NT2/D1 (cell line): ENCODE measurements at places on chromosomes 5 and 9.

GRCh38 chr9:85943757-85944430, 2.9 kb downstream of the NAA35 start:
- no peak for DNase-seq

DNA sequence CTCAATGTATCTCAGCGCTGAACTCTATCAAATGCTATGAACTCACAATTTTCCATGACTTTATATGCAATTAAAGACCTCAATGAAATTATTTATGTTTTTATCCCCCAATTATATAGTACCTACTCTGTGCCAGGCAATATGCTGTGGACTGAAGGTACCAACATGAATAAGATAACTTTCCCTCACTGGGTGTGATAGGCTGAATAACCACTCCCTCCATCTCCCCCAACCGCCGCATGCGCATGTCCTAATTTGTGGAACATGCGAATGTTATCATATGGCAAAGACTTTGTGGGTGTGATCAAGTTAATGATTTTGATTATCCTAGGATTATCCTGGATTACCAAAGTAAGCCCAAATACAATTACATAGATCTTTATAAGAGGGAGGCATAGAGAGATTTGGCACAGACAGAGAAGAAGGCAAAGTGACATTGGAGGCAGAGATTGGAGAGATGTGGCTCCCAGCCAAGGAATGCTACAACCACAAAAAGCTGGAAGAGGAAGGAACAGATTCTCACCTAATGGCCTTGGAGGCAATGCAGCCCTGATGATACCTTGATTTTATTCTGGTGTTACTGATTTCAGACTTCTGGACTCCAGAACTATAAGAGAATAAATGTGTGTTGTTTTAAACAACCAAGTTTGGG, 149.1 kb upstream of the VCAN start:
- DNase-seq, result no peak

GRCh38 chr5:159061834-159062474, 37.8 kb downstream of the EBF1 start:
- no peak for DNase-seq

DNA sequence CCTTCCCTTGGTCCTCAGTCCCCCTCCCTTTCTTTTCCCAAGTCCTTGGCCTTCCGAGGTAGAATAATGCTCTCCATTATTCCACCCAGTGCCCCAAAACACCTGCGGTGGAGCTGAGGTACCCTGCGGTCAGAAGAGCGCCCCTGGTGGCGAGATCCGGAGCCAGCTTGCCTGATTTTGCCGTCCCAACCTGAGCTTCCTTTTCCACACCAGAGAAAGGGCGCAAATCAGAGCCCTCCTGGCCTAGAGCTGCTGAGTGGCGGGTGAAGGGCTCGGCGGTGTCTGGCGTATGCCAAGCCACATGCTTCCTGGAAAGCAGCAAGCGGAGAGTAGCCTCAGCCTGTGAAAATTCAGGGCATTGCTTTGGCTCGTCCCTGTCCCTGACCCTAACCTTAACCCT, 21.1 kb upstream of the CARTPT start:
- DNase-seq, result no peak

GRCh38 chr9:71955300-71955915, 44.0 kb downstream of the C9orf85 start:
- no peak for DNase-seq

GRCh38 chr5:131281133-131281867, 17.4 kb downstream of the CDC42SE2 start:
- no peak for DNase-seq

GRCh38 chr5:14108170-14108996, 34.8 kb upstream of the TRIO start:
- DNase-seq, result peak; percentile 38

GRCh38 chr5:1865948-1866347, 16.8 kb downstream of the IRX4 start:
- DNase-seq, result no peak

- no peak for DNase-seq
Measured at GRCh38 chr9:124018730-124019697, 7.4 kb downstream of the LHX2 start.

GRCh38 chr5:1930501-1930879, 47.8 kb upstream of the IRX4 start:
- DNase-seq, result no peak

DNA sequence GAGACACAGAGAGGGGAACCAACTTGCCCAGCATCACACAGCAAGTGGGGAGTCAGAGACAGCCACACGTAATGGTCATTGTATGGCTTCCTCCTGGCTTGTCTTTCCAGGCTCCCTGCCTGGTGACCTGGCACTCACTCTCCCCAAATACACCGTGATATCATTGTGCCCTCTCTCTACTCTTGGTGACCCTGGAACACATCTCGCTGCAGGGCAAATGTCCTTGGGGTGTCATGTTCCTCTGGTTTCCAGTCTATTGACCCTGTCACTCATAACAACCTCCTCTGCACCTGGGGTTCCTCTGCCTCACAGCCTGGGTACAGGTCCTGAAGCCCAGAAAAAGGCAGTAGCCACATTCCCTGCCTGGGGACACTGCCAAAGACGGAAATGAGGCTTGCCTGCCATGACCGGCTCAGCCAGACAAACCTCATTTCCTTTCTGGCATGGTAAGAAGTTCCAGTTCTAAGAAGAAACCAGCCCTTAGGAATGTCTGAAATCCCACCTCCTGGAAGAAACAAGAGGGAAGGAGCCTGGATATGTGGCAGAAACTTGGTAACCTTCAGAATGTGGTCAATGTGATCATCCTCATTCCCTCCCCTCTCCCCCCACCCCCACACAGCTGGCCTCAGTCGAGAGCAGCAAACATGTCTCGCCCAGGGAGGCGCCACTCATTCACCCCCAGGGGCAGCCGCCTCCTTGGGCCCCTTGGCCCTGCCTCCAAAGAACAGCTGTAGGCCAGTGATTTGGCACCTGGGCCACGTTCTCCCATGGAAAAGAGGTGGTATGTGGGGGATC, 30.6 kb upstream of the SMU1 start:
- DNase-seq, result no peak

- DNase-seq, result no peak
Measured at GRCh38 chr5:170644501-170644900, 139.0 kb upstream of the GABRP start.

- no peak for DNase-seq
Measured at GRCh38 chr9:84024041-84024575, 43.5 kb downstream of the RMI1 start.

GRCh38 chr5:79399046-79399445, 114.9 kb downstream of the HOMER1 start:
- DNase-seq, result no peak

DNA sequence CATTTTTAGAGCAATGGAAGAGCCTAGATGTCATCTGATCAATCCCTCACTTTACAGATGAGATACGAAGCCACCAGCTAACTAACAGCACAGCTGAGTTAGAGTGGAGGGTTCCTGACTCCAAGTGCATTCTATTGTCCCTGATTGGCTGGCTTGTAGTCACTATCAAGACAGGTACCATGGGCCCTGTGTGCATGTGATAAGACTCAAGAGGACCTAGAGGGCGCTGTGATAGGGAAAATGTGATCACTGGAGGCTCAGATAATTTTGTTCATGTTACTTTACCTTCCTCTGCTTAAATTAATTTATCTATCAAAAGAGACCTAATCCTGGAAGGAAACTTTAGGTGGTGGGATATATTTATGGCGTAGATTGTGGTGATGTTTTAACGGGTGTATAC, 19.5 kb upstream of the SNAPC3 start:
- DNase-seq, result peak; percentile 39

DNA sequence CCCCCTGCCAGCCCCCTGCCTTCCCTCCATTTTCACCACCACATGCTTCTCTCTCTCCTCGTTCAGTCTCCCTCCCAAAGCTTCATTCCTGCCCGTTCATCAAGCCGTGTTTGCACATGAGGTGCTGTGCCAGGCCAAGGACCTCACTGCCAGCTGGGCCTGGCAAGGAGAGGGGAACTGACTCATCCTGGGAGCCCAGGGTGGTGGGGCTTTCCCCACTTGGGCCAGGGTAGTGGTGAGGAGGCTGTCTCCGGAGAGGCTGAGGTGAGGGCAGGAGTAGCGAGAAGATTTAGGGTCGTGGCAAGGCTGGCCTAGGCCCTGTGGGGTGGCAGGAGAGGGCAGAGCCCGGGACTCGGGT, 30.4 kb upstream of the NOTCH1 start:
- no peak for DNase-seq

GRCh38 chr9:27090711-27091110, 18.3 kb upstream of the TEK start:
- no peak for DNase-seq

DNA sequence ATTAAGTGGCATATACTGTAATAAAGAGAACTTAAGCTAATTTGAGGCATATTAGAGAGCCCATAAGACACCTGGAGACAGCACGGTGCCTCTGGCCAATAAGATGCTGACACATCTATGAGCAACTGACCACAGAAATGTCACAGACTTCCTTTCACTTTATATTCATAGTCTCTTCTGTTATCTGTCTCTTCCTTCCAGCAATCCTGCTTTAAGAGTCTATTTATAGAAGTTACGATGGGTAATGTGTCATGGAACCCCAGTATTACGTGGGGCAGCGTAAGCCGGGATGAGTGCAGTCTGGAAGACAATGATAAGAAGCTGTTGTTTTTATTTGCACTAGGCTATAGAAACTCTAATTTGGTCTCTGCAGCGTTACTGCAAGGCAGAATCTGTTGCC, 136.8 kb downstream of the CFAP90 start:
- DNase-seq, result no peak

GRCh38 chr9:123002754-123003153, 30.7 kb upstream of the GPR21 start:
- no peak for DNase-seq

DNA sequence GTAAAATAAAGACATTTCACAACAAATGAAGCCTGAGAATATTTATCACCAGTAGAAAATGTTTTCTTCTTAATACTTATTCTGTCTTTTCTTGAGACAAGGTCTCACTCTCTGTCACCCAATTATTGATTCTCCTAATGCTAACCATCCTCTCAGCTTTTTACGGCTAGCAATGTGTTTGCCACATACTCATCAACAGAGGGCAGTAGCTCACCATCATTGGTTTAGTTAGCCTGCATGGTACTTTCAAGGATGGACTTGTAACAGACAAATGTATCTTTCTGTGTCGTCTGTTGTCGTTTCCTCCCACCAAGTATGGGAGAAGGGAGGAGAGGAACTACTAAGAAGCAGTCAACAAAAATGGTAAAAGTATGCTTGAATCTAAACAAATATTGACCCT, 5.9 kb upstream of the ACO1 start:
- DNase-seq, result peak; percentile 57

DNA sequence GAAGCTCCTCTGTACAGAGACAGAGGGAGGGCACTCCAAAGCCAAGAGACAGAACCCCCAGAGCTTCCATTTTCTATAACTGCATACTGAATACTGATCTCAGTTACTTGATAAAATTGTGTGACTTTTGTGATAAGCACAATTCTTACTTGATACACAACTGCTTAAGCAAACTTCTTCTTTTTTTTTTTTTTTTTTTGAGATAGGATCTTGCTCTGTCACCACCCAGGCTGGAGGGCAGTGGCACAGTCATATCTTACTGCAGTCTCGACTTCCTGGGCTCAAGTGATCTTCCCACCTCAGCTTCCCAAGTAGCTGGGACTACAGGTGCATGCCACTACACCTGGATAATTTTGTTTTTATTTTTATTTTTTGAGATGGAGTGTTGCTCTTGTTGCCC, 252.1 kb upstream of the ZNF608 start:
- no peak for DNase-seq

DNA sequence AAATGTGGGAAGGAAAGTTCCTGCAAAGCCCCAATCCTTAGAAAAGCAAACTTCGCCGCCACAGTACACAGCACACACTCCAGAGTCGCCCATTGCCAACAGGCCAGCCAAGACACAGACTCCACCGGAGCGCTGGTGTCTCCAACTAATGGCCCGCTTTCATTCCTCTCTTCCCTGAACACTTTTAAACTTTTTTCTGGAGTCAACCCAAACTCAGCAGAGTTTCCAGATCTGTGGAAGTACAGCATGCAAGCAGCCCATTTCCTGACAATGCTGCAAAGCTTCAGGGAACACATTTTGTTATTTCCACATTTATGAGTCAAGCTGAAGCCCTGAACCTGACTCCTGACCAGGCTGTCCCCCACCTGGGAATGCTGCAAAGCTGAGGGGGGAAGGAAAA, 351.9 kb downstream of the NFIB start:
- DNase-seq, result no peak

- DNase-seq, result no peak
Measured at GRCh38 chr5:168642019-168642418, 62.9 kb upstream of the PANK3 start.

- DNase-seq, result no peak
Measured at GRCh38 chr9:71937070-71937625, 25.7 kb downstream of the C9orf85 start.

DNA sequence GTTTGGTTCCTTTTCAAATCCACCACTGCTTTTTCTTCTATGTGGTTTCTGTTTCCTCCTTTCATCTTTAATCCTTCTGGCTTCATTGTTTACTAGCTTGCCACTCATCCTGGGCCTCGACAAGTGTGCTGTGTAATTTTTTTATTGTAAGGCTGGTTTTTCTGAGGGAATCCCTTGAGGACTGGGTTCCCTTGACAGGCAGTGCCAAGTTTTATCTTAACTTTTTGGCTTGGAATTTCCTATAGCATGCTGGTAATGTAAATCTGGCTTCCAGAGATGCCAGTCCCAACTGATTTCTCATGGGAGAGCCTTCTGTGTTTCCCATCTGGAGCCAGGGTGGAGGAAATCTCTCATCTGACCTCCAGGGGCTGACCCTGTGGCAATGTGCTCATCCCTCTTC, 184.7 kb downstream of the ROR2 start:
- DNase-seq, result no peak

- DNase-seq, result no peak
Measured at GRCh38 chr9:37405764-37406380, 16.6 kb upstream of the GRHPR start.

- no peak for DNase-seq
Measured at GRCh38 chr5:142072488-142072887, 36.1 kb upstream of the NDFIP1 start.

GRCh38 chr5:33841891-33842290, 49.9 kb downstream of the ADAMTS12 start:
- DNase-seq, result no peak

DNA sequence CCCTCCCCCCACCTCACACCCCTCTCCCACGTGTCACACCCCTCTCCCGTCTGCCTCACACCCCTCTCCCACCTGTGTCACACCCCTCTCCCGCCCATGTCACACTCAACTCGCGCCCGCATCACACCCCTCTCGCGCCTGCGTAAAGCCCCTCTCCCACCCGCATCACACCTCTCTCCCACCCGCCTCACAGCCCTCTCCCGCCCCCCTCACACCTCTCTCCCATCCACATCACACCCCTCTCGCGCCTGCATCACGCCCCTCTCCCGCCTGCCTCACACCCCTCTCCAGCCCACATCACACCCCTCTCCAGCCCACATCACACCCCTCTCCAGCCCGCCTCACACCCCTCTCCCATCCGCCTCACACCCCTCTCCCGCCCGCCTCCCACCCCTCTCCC, 173.5 kb upstream of the FOXD4L5 start:
- no peak for DNase-seq
